Fibroblast of mammary gland (primary cell): ENCODE measurements at places on chromosomes 7 and 10.

GRCh38 chr10:12978891-12979290 is 22.6 kb downstream of the CCDC3 start:
- DNase-seq: no peak

DNA sequence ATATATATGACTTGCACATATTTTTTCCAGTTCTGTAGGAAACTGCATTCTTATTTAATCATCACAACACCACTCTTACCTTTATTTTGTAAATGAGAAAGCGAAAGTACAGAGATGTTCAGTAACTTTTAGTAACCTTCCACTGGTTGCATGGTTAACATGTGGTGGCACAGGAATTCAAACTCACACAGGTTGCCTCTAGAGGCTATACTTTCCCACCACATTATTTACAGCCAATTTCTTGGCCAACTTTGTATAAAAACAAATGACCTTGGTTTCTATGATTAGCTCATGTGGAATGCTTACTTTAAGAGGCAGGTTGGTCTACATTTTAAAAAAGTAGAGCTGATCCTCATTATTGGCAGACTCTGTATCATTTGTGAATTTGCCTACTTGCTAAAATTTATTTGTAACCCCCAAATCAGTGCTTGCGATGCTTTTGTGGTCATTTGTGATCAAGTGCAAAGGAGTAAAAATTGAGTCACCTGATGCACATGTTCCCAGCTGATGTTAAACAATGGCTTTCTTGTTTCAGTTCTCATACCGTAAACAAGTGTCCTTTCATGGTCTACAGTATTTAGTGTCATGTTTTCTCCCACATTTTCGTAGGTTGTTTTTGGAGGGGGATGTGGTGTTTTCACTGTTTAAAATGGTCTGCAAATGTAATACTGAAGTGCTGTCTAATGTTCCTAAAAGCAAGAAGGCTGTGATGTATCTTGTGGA is 14.8 kb downstream of the BBS9 start:
- DNase-seq: peak; percentile 9

DNA sequence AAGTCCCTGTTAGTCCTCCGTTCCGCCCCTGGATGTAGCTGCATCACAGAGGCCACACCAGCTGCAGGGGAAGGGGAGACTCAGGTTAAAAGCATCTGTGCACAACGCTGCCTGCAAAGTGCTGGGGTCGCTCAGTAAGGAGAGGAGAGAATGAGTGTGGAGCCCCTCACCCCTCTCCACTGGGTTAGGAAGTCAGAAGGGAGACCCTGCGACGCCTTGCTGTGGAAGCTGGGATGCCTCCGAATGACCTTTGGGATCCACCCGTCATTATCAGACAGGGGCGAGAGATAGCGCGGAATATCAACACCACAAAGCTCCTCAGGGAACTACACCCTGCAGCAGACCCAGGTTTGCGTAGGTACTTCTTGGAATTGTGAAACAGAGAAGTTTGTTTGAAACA is 167.7 kb upstream of the SHH start:
- DNase-seq: no peak

DNA sequence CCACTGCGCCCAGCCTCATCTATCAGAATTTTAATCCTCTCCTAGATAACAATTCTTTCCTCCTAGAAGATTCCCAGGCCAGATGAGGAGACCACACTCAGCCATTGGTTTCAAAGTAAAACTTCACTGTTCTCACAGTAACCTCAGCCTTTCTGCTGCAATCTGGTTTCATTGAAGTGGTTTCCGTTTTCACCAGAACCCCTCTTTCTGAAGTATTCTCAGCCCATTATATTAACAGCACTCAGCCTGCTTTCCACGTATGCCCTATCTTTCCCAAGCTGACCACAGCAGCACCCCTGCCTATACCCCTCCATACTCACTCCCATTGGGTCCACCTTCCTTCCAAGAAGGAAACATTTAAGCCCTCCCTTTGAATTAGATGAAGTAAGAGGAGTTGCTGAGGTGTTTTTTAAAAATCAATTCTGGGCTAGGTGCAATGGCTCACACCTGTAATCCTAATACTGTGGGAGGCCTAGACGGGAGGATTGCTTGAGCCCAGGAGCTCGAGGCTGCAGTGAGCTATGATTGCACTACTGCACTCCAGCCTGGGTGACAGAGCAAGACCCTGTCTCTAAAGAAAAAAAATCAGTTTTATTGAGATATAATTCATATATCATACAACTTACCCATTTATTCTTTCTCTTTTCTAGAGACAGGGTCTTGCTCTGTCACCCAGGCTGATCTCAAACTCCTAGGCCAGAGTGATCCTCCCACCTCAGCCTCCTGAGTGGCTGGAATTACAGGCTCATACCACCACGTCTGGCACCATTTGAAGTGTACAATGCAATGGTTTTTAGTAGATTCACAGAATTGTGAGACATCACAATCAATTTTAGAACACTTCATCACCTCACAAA is 11.3 kb downstream of the PLAU start:
- no peak for DNase-seq

DNA sequence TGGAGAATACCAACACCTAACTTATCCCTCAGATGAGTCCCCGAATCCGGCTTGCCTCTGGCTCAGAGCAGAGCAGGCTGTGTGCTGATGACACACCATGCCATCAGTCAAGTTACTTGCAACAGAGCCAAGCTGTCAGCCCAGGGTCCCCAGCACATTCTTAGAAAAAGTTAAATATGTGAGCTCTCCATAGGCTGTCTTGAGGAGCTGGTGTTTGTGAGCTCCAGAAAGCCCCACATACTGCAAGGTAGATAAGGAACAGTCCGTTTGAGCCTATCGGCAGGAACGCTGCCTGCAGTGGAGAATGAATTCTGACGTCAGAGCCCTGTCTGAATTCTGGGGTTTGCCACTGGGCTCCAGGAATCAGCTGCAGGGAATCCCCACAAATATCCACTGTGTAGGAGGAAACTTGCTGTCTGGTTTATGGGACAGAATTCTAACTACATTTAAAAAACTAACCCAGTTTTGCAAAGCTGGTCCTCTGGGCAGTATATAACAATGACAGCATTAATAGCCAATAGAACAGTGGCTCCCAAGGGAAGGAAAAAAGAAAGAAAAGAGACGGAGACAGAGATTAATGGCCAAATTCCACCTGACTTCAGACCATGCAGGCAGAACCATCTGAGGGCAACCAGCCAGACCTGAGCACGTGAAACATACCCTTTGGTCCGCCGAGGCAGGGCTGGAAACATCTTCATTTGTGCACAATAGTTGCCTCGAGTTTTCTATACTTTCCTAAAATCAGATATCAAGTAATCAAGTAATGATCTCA is 3.6 kb downstream of the SFXN4 start:
- peak; percentile 65 for DNase-seq

DNA sequence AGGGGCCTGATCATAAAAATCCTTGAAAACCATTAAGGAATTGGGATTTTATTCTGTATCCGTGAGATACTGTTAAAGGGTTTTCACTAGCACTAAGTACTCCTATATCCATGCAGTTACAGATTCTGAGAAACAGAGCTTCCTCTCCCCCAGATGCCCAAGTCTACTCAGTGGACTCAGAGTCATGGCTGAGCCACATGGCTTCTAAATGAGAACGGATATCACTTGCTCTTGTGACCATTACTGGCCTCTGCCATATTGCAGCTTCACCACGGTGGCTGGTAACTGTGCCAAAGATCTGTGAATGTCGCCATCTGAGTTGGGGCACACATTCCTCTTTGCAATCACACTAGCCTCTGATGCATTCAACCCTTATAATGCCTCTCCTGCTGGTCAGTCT is 42.0 kb upstream of the PALS2 start:
- DNase-seq: no peak

- DNase-seq: no peak
These were observed 38.0 kb downstream of the NOC3L start for GRCh38 chr10:94324609-94325233.

DNA sequence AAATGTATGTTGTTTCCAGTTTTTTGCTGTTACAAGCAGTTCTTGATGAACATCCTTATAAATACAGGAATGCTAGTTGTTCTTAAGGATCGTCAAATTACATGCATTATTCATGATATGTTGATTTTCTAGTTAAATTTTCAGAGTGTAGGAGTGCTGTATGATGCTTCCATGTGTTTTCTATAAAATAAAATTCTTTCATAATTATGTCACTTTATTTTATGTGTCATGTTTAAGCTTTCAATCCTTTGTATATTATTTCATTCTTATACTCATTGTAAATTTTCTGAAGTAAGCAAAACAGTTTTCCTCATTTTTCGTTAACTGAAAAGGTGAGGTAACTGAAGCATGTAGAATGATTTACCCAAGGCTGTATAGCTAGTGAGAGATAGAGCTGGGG is 16.8 kb upstream of the MYPN start:
- no peak for DNase-seq

GRCh38 chr10:122531939-122532338 is 28.6 kb upstream of the DMBT1 start:
- no peak for DNase-seq

DNA sequence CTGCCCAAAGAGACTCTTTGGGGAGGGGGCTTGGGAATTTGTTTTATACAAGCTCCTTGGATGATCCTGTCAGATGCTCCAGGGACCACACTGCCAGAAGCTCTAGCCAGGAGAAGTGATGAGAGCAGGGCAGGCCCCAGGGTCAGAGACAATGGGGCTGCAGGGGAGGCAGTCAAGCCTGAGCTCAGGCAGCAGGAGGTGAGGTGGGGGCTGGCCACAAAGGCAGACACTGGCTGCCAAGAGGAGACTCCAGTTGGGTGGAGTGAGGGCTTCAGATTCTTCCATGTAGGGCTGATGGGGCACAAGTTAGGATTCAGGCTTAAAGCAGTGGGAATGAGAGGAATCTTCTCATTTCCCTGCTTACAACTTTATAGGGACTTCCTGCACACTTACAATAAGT is 35.6 kb upstream of the LOXL4 start:
- DNase-seq: no peak

DNA sequence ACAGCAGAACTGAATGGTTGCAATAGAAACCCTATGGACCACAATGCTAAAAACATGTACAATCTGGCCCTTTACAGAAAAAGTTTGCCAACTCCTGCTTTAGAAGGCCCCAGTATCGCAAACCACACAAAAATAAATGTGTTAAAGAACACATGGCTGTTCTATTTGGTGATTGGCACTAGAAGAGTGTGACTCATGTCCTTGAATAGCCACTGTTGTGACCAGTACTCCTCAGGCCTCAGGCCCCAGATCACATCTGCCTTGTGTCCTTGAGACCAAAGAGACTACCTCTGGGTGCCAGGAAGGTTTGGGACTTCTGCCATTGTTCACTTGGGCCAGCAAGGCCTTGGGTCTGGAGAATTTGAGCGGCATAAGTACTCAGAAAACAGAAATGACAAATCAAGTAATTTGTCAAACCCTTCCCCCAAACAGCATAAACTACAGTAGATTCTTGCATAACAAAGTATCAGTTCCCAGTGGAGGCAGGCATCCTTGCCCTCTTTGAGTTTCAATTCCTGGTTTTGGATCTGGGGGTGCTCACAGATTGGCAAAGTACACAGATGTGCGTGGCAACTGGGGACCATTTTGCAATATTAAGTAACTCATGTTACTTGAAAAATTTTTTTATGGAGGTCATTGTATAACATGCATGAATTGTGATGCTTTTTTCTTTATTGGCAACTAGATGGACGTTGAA is 50.2 kb downstream of the MTURN start:
- no peak for DNase-seq
